ENCODE measurements at places on chromosomes 4 and X.

- no peak for DNase-seq
These were observed 169.1 kb downstream of the LHFPL1 start for GRCh38 chrX:112510629-112511028.

DNA sequence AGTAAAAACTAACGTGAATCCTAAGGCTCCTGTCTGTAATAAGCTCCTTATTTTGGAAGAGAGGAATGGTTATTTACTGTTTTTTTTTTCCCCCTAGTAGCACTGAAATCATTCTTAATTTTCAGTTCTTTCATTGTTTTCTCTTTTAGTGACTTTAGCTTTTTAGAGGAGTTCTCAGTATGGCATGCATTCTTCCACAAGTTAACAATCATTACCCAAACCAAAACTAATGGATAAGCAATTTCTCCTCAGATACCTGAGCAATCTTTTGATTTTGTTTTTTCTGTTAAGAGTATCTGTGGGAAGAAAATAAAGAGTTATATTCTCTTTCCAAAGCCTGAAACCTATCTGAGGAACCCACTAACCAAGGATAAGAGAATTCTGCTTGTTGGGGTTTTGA lies 16.7 kb upstream of the PPA2 start:
- no peak for DNase-seq

DNA sequence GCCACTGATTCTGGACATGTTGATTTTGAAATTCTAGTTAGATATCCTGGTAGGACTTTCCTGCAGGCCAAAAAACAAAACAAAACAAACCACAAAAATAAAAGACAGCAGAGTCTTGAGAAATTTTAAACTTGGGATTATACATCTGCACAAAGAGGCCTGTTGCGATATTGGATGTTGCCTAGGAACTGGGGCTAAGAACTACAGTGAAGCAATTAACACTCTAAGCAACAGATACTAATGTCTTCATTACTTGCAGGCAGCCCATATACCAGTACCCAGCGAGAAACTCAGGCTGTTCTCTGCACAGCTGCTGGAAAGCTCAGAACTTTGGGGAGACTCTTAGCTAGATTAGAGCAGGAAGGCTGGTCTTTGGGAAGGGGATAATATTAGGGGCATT lies 69.1 kb upstream of the SCOC start:
- DNase-seq = no peak

- DNase-seq = no peak
These were observed 112.0 kb downstream of the C4orf51 start for GRCh38 chr4:145791988-145792387.

GRCh38 chr4:24824720-24825119 lies 29.3 kb downstream of the SOD3 start:
- DNase-seq = no peak

DNA sequence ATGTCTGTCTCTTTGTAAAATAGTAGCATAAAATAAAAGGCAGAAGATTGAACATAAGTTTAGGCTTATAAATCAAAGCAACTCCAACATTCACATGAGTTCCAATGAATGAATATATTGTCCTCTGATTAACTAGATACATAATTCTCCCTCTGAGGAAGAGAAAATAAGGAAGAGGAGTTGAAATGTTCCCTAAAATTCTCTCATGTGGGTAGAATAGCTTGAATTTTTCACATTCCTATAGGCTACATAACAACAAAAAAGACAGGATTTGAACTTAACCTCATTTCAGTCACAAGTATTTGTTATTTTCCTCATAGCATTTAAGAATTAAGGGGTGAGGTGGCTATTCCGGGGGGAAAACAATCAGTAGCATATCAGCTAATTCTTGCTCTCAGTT lies 462.4 kb upstream of the NDST4 start:
- DNase-seq = no peak

DNA sequence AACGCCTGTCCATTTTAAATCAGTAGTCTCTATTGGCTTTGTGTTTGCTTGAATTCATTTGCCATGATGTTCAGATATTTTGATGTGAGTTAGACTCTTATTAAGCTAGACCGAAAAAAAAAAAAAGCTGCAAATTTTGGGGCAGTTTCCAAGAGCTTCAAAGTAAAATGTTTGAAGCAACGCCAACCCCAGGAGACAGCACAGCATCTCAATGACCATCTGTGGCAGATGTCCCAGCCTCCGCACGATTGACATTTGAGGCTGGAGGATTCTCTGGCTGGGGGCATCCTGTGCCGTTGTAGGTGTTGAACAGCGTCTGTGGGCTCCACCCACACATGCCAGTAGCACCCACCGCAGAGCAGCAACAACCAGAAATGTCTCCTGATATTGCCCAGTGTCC lies 17.1 kb upstream of the ARSF start:
- no peak for DNase-seq

GRCh38 chr4:54395013-54395527 lies 166.0 kb downstream of the PDGFRA start:
- no peak for DNase-seq

Measured in stimulated activated CD4-positive, alpha-beta T cell treated with anti-CD3 and anti-CD28 coated beads, TNF-alpha, amount 100 ng/mL, for 24 hours (primary cell).